ENCODE measurements at places on chromosomes 16 and 17.

DNA sequence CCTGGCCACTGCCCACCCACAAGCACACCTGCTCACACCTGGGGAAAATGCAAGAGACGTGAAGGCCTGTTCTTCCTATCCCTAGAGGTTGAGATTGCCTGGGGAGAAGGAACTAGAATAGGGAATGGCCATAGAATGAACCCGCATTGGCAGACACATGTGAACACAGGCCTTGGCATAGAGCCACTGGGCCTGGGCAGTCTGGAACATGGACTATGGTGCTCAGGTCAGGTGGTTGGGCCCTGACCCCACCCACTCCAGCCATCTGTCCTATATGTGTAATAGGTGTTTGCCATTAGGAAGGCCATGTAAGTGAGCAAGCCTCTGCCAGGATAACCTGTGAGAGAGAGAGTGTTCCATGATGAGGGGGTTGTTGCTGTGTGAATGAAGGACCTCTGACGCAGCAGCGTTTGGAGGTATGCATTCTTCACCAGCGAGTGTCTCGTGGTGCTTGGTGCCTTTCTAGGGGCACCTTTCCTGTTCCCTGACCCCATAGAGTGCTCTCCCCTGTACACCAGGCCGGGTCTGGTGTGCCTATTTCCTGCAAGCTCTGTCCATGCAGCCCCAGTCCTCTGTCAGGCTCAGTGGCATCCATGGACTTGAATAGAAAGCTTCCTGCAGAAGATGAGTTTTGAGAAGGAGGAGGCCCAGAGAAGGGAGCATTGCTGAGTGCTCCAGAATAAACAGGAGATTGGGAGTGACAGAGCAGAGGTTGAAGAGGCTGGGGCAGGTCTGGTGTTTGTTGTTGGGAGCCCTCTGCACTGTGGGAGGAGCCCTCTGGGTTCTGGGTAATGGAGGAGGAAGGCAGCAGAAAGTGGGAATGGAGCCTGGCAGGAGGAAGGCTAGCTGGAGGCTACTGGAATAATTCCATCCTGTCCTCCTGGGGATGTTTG is 15.6 kb downstream of the CTRL start:
- DNase-seq: no peak

DNA sequence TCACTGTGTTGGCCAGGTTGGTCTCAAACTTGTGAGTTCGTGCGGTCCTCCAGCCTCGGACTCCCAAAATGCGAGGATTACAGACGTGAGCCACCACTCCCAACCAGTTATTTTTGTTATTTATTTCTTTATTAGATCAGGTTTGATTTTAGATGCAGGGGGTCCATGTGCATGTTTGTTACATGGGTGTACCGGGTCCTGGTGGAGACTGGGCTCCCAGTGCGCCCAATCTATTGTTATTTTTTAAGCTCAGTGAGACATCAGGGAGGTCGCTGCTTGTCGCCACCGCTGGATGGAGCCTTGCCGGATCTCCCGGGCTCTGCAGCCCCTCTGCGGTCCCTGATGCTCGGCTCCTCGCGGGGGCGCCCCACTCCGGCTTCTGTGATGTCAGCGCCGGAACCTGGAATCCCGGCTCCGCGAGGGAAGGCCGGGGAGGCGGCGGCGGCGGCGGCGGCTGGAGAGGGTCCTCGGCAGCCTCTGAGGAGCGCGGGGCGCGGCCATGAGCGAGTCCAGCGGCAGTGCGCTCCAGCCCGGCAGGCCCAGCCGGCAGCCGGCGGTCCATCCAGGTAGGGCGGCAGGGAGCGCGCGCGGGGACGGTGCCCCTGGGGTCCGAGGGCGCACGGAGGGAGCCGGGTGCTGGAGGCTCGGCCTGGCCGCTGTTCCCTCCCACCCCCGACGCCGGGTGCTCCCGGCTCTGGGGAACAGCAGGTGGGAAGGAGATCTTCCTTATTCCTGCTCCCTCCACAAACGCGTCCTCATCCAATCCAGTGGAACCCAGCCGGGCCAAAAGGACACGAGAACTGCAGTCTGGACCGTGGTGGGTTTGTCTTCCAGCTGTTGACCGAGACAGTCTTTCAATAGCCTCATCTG is at the start of gene TMC7:
Gene TMC7, plus strand, starts transcription at position 370 of the 870 bp plus-strand sequence. Its CDS starts 130 bp downstream, at position 500.
- DNase-seq: no peak

DNA sequence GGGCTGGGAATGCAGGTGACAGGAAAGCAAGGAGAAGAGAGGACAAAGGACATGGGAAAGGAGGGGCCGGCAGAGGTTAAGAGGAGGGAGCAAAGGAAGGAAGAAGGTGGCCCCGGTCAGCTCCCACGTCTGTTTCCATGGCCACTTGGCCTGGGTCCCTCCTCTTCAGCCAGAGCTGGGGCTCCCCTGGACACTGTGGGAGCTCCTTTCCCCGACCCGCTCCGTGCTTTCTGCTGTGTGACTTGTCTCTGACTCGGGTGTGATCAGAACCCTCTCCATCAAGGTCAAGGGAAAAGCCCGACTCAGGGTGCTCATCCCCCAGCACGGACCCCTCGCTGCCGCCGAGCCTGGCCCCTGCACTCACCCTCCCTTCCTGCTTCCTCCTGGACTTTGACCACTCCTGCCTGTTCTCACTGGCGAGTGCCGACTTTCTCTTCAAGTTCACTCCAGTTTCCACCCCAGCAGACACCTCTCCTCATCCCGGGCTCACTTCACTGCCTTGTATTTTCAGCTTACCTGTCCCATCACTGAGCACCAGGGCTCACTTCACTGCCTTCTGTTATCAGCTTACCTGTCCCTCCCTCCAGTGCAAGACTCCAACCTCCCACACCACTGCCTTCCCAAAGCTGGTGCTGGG is 61.2 kb downstream of the MEAK7 start:
- DNase-seq: no peak

GRCh38 chr16:85928401-85928820 is 29.4 kb downstream of the IRF8 start:
- DNase-seq: no peak

Measured in vagina (tissue), 2 donors.